ENCODE measurements at places on chromosomes 5 and 9.

- no peak for DNase-seq
Observed at GRCh38 chr5:35668319-35668718, 50.7 kb downstream of the SPEF2 start.

GRCh38 chr5:107285772-107286171 lies 385.0 kb downstream of the EFNA5 start:
- no peak for DNase-seq

DNA sequence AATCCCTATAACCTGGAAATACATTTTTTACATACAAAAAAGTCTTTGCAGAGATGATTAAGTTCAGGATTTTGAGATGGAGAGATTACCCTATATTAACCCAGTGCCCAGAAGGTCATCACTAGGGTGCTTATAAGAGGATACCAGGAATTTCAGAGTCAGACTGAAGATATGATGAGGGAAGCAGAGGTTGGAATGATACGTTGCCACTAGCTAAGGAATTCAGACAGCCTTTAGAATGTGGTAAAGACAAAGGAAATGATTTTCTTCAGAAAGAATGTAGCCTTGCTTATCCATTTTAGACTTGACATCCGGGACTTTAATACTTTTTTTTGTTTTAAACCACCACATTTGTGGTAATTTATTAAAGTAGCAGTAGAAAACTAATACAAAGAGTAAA lies 2176.8 kb upstream of the C9orf72 start:
- DNase-seq = no peak

GRCh38 chr9:131668057-131668438 lies 71.8 kb downstream of the RAPGEF1 start:
- no peak for DNase-seq

DNA sequence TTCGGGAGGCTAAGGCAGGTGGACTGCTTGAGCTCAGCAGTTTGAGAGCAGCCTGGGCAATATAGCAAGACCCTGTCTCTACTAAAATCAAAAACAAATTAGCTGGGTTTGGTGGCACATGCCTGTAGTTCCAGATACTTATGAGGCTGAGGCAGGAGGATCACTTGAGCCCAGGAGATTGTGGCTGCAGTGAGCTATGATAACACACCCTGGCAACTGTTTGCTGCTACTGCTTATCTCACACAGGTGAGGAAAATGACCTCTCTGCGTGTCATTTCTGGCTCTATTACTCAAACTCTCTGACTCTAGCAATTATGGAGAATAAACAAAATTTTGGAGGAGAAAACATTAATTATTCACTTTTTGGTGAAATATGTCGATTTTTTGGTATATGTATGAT lies 45.3 kb upstream of the TMC1 start:
- no peak for DNase-seq

GRCh38 chr9:137170486-137171148 lies 766 bp upstream of the LRRC26 start:
- DNase-seq = no peak

DNA sequence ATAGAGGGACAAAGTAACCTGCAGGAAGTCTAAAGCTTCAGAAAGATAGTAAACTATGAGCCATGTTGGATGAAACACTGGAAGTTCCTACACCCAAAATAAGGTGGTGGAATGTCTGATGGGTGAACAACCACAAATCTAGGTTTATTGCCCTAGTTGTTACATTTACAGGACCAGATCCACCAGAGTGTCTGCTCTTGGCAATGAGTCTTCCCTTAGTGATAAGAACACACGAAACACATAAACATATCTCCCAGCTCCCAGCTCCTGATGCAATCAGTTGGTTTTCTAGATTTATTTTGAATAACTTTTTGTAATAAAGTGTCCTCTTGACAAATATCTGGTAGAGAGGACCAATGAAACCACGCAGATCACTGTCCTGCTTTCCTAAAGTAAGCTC lies 329.7 kb upstream of the WWC1 start:
- no peak for DNase-seq

DNA sequence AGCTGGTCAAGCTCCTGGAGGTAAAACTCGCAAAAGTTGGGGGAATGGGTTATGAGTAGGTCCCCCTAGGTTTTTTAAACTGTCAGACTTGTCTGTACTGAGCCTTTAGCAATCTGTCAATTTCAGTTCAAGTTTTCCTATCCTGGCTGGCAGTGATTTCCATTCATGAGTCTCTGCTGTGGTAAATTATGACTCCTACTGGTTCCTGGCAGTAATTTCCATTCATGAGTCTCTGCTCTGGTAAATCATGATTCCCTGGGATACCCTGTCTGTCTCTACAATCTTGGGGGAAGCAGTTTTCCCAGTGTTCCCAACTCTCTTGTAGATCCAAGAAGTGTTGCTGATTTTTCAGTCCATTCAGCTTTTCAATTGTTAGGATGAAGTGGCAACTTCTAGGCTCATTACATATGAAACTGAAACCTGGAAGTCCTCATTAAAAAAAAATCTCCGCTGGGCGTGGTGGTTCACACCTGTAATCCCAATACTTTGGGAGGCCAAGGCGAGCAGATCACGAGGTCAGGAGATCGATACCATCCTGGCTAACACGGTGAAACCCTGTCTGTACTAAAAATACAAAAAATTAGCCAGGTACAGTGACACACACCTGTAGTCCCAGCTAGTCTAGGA lies 91.3 kb upstream of the GPBP1 start:
- peak; percentile 38 for DNase-seq

DNA sequence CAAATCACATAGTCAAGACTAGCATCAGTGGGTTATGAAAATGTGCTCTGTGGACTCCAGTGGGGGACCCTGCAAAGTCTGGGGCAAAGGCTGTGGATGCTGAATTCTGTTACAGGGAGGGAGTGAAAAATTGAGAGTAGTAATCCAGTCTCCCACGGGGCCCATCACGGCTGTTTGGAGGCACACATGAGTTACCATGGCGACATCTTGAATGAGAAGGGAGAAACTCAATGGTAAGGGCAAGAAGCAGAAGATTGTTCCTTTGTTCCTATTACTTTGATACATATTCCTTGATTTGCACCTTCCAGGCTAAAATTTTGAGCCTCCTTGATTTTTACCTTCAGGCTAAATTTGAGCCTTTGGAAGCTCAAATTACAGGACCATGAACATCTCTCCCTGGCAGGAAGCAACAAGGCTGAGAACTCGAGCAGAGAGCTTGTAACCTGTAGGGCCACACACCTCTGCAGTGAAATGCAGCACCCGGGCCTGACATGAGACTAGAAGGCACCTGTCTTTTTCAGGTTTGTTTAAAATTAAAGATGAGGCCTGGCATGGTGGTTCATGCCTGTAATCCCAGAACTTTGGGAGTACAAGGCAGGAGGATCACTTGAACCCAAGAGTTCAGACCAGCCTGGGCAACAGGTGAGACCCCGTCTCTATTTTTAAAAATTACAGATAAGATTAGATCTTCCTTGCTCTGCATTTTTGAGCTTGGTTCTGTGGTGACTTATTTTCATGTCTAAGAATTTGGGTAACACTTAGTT lies 31.0 kb upstream of the ZFR start:
- no peak for DNase-seq

DNA sequence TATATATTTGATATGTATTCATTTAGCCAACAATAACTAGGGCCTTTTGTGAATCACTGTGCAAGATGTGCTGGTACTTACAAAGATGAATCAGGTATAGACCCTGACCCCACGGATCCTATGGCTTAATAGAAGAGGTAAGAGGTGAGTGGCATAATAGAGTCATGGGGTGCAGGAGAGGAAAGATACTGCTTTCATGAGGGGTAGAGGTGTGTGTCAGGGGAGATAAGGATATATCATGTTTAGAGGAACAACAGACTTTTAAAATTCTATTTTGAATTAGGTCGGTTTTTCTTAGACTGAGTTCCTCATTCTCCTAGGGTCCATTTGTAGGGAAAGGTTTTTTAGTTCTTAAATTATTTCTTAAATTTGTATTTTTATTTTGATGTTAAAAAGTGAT lies 27.8 kb downstream of the ZCCHC7 start:
- DNase-seq = no peak

DNA sequence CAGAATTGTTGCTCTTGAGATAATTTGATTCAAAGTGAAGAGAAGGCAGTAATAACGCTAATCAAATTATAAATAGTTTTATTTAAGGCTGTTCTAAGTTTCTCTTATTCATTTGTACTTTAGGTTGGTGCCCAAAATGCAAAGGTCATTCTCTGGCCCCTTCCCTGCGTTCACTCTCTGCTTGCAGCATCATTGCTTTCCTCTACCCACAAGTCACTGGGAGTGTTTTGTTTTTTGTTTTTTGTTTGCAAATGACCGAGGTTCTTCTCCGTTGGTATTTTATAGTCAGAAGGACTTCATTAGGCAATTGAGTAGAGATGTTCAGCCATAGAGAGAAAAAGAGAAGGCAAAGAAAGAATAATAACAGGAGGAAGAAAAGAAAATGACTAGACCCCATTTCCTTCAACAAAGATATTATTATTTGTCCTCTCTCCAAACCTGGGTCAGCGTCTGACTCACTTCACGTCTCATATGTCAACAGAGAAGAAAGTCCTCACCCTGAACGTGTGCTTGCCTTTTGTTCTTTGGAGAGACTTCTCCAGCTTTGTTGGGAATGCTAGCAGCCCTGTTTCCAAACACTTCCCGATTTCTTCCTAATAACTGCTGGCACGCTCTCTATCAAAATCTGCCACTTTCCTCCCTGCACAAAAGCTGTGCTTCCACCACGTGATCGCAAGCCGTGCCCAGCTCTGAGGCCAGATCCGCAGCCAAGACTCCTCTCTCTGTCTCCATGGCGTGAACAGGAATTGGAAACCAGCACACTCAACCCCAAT lies 119.8 kb downstream of the EBF1 start:
- DNase-seq = no peak

- DNase-seq = no peak
Observed at GRCh38 chr5:152901754-152902153, 496.7 kb upstream of the NMUR2 start.

DNA sequence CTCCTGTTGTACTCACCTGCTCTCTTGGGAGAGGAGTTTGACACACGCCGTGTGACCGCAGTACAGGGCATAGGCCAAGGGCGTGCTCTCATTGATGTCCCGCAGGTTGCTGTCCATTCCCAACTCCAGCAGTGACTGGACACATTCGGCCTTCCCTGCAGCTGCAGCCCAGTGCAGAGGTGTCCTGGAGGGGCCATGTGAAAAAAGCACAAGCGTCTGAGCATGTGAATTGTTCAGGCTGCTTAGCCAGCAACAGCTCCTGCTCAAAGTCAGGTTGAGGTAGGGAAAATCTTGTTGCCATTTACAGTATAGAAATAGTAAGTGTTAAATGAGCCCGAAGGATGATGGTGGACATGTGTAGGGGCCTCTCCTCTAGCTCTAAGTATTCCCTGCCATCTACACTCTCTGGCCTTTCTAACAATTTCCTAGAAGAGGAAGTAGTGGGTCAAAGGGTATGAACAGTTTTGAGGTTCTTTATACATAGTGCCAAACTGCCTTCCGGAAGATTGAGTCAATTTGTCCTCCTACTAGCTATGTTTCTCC lies 116.5 kb downstream of the ANKRD55 start:
- DNase-seq = peak; percentile 86

- no peak for DNase-seq
Observed at GRCh38 chr5:179271821-179272325, 73.4 kb downstream of the ADAMTS2 start.

DNA sequence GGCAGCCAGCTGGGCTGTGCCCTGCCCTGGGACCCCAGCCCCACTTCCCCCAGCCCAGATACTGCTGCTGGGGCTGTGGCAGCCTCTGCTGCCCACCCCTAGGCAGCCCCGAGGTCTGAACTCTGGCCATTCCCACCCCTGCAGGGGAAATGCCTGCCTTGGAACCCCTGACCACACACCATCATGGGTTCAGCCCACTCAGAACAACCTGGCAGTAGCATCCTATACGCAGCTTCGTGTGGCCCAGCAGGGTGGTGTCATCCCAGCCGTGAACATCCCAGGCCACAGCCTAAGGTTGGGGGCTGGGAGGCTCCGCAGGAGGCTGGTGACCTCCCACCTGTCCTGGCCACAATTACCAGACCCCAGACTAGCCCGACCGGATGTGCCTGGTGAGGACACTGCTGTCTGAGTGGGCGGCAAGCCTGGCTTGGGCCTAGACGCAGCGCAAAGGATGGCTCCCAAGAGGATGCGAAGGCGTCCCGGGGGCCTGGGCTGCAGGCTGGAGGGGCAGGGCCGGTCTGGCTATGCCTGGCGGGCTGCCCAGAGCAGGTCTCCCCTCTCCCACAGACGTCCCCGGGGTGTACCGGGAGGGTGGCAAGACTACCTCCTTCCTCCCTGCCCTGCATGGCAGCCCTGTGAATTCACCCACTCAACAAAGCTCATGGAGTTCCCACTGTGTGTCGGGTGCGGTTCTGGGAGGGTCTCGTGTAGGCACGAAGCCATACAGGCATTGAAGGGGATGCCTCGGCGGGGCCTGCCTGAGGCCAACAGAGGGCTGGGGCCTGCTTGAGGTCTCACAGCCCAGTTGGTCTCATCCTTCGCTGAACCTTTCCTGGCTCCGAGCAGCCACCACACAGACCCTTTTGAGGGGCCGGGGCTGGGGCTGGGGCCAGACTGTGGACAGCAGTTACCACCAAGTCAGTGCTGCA lies 1.5 kb upstream of the SLC34A3 start:
- DNase-seq = no peak

DNA sequence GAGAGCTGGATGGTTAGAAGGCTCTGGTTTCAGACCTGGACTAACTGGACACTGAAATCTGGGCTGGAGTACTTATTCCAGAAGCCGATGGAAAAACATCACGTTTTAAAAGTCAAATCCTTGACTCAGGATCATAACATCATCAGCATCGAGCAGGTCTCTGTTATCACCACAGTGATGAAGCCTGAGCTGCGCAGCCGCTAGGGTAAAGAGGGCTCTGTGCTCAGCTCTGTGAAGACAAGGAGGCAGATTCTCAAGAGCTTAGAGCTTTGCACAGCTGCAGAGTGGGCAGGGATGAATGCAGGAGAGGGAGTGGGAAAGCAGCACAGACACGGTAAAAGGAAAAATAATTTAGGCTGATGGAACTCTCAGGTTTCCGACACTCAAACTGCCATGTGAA lies 208.8 kb upstream of the TAS2R1 start:
- no peak for DNase-seq

DNA sequence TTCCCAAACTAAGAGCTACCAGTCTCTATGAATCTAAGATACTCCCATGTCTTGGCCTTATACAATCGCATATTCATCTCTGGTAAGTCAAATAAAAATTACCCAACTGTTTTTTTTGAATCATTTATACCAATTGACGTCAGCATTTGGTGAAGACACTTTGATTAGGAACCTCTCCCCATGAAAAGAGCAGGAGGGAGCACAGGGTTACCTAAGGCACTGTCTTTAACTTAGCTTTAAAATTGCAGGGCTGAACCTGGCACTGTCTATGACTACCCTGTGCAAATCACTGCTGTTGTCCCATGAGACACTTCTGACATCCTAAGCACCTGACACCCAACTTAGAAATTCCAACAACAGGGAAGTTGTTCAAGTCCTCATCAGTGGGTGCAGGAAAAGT lies 586.4 kb downstream of the MAT2B start:
- no peak for DNase-seq

DNA sequence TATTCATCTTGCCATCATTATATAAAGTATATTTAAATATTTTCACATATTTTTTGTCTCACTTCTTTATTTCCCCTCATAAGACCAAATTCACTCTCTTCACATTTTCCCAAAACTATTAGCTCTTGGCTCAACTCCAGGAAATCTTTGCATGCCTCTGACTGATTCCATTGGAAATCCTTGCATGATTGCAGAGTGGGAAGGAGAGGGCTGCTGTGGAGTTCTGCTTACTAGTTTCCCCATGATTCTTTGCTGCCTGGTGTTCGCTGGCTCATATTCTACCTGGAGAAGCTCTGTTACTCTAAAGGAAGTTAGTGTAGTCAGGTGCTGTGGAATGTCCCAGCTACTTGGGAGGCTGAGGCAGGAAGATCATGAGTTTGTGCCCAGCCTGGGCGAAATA lies 41.9 kb downstream of the LIX1 start:
- no peak for DNase-seq

Measured in MV-4-11 (cell line).